ENCODE measurements at places on chromosomes 4 and X.

- DNase-seq: peak; percentile 5
These were observed 216.1 kb upstream of the PSAPL1 start for GRCh38 chr4:7650606-7651385.

DNA sequence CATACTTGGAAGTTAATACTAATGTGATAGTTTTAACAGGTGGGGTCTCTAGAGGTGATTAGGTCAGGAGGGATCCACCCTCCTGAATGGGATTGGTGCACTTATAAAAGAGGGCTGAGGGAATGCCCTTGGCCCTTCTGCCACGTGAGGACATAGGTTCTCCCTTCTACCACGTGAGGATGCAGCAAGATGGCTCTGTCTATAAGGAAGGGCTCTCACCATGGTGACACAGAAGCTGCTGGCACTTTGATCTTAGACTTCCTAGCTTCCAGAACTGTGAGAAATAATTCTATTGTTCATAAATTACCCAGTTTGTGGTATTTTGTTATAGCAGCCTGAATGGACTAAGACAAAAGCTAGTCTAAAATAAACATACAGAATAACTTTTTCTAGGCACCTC, 1.0 kb downstream of the AADAT start:
- DNase-seq: no peak

- DNase-seq: no peak
These were observed 867.7 kb upstream of the AGA start for GRCh38 chr4:178309890-178310289.

- DNase-seq: no peak
These were observed 55.9 kb upstream of the RNF128 start for GRCh38 chrX:106670631-106671030.

DNA sequence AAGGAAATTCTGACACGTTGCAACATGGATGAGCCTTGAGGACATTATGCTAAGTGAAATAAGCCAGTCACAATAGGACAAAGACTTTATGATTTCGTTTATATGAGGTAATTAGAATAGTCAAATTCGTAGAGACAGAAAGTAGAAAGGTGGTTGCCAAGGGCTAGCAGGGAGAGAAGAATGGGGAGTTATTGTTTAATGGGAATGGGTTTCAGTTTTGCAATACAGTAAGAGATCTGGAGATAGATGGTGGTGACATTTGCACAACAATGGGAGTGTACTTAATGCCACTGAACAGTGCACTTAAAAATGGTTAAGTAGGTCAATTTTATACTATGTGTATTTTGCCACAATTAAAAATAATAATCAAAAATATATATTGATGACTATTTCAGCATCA, 43.4 kb upstream of the TMEM154 start:
- DNase-seq: no peak

DNA sequence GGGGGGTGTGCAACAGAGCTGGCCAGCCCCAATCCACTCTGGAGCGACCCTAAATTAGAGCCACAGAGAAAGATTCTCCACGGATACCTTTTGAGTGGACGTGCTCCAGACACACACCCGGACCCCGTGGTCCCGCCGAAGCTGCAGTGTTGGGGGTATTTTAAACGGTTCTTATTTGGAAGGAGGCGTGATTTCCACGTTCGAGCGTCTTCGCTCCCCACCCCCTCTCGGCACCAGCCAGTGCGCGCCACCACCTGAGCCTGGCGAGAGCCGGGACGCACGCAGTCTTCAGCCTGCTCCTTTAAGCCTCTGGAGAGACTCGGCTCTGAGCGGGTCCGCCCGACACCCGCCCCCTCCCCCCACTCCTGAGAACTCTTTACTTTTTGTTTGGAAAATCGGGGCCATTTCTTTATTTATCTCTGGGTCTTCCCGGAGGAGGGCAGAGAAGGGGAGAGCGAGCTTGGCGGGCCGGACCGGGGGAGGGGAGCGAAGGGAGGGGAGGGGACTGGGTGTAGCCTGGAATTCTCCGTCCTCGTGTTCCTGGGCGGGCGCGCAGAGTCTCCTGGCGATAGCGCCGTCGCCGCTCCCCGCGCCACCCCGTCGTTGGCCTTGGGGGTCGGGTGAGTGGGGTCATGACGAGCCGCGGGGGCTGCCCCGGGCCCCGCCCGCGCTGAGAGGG, 668 bp upstream of the PTCHD1 start:
- no peak for DNase-seq

DNA sequence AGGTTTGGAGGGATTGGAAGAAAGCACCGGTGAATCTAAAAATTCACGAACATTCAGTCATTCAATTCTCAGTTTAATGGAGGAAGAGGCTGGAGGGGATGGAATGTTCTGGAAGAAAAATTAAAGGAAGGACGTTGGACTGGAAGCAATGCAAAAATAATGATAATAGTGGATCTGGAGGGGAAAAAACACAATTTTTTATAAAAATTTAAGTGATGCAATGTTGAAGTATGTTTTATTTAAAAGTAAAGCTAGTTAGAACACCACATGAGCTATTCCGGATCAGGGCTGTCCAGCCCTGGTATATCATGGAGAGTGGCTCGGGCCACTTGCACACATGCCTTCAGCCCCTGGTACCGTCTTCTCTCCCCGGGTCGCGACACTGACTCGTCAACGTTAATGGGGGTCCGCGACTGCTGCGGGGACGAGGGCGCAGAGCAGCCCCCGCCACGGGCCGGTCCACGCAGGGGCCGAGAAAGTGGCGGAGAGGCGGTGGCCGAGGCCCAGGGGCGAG, 204.6 kb downstream of the TENM3 start:
- no peak for DNase-seq

GRCh38 chr4:1233641-1234308, 15.2 kb downstream of the CTBP1 start:
- DNase-seq: no peak

DNA sequence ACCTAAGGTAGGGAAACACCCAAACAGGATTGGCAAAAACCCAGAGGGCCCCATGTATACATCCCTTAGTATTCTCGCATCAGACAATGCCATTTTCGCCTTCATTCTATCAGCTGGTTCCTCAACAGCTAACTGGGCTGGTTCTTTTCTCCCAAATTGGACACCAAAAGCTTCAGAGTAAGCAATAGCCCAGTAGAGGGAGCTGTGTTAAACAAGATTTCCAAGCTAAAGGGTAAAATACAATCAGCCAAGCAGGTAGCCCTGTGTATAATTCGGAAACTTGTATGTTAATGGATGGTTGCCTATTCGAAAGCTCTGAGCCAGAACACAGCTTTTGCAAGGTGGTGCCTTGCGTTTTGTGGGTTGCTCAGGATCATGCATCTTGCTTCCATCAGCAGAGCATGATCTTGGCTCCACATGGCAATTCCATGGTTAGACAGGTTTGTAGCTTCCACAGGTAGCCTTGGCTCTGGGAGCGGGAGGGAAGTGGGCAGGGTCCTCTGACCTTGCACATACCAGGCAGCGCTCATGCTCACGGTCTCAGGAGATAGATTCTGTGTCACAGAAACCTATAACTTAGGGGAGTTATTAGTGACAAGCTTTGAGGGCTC, 115.2 kb upstream of the LNX1 start:
- peak; percentile 15 for DNase-seq

DNA sequence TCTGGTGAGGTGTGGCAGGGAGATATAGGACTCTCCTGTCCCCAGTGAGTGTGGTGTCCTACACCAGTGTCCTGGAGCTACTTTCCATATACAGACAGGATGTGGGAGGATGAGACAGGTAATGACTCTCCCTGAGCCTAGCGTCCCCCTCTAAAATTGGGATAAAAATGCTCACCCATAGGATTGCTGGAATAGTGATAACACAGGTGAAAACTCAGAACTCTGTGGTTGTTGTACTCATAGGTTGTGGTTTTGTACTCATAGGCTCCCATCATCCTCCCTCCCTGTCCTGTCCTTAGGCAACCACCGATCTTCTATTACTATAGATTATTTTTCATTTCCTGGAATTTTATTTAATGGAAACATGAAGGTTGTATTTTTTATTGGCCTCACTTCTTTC, 60.7 kb upstream of the NXF3 start:
- DNase-seq: no peak

GRCh38 chr4:40185830-40186664, 10.8 kb upstream of the RHOH start:
- no peak for DNase-seq

- DNase-seq: no peak
These were observed 33.5 kb downstream of the TAF7L start for GRCh38 chrX:101257448-101258258.

DNA sequence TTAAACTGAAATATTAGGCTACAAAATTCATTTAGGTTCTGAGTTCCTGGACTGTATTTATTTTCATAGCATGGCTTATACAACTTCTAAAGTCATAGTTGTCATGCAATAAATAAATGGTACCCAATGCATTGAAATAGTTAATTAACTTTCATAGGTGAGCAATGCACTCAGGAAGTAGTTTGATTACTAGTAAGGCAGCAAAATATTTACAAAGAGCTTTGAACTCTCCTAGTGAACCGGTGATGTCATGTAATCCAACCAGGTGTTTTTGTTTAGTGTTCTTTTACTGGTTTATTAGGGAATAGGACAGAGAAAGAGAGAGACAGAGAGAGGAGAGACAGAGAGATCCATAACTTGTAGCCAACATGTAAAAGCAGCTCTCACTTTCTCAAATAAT, 228.6 kb upstream of the CTSO start:
- no peak for DNase-seq

DNA sequence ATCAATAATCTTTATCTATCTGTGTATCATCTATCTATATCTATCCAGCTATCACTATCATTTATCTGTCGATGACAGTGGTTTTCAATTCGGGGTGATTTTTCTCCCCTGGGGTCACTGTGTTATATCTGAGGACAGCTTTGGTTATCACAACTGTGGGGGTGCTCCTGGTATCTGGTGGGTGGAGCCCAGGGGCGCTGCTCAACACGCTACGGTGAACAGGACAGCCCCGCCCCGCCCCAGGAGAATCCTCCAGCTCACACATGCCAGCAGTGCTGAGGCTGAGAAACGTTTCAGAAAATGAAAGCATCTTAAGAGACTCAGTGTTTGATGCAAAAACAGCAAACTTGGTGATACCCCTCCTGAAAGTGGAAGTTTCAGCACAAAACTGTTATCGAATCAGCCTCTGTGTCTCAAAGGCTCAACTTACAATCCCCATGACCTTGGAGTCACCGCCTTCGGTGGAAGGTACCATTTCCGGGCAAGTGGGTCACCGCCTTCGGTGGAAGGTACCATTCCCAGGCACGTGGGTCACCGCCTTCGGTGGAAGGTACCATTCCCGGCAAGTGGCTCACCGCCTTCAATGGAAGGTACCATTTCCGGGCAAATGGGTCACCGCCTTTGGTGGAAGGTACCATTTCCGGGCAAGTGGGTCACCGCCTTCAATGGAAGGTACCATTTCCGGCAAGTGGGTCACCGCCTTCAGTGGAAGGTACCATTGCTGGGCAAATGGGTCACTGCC, 315.3 kb downstream of the DHRSX start:
- no peak for DNase-seq

- DNase-seq: peak; percentile 80
These were observed 29.2 kb upstream of the MXD4 start for GRCh38 chr4:2290974-2291704.

- no peak for DNase-seq
These were observed 39.9 kb upstream of the GPRIN3 start for GRCh38 chr4:89347363-89348025.

DNA sequence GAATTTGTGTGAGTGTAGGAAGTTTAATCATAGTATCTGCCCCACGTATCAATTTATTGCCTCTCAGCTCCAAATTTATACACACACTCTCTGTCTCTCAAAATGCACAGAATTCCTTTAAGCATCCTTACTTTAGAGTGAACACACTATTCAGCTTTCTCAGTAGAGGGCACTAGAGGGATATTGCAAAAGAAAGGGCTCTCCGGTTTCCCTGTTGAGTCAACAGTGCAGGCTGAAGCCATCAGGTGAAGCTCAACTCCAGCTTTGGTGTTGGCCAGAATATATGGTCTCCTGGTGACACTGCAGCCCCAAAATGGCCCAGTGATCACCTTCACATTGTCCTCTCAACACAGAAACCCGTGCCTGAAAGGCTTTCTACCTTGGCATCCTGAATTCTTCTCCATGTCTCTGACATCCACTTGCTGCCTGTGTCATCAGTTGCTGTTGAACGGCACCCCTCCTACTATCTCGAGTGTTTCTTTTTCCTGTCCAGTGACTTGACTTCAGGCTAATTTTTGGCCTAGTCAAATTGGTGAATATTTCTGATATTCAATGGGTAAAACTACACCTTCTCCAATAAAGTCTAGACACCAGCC, 670.5 kb downstream of the GABRG1 start:
- no peak for DNase-seq

- no peak for DNase-seq
These were observed 14.8 kb downstream of the GPR34 start for GRCh38 chrX:41703574-41704029.

DNA sequence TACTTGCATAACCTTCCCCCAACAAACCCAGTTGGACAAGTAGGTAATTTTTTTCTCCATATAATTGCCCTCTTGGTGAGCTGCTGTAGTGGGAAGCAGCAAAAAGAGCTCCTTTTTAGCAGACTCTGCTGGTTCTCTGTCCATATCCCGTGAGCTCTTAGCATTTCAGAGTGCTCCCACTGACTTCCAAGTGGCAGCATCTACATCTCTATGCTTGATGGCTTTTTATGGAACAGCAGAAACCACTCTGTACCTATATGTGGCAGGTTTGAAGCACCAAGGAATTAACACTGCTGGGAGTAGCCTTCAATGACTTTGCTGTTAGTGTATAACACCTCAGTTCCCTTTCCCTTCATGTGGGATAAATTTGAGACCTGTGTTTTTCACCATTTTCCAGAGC, 168.4 kb upstream of the NHS start:
- no peak for DNase-seq

- DNase-seq: no peak
These were observed 3.1 kb downstream of the POU3F4 start for GRCh38 chrX:83511208-83511607.

GRCh38 chr4:179447308-179447707, 2005.1 kb upstream of the AGA start:
- no peak for DNase-seq

- peak; percentile 82 for DNase-seq
These were observed 42.1 kb downstream of the RHOH start for GRCh38 chr4:40238700-40239548.

GRCh38 chr4:1458581-1458980, 52.3 kb upstream of the NKX1-1 start:
- no peak for DNase-seq

GRCh38 chr4:7971159-7971631, 31.5 kb upstream of the AFAP1 start:
- no peak for DNase-seq

- peak; percentile 2 for DNase-seq
These were observed 72.4 kb downstream of the PALLD start for GRCh38 chr4:168569066-168569930.

DNA sequence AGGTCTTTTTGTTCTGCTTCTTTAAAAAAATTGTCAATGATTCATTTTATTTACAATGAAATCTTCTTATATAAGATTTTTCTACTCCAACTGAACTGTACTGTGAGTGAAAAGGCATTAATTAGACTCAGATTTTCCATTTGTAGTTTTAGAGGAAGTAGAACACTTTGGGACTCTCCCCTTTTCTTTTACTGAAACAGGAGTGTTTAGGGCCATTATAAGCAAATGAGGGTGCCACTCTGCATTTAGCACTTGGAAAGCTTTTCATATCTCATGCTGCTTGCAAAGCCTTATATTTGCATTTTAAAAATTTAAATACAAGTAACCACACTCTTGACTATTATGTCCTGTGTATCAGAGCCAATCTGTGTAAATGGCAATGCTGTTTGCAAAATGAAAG, 584.3 kb downstream of the KLHL13 start:
- no peak for DNase-seq

- DNase-seq: no peak
These were observed 98.2 kb downstream of the KLHL8 start for GRCh38 chr4:87122252-87122651.

- no peak for DNase-seq
These were observed 275.8 kb upstream of the IL1RAPL1 start for GRCh38 chrX:28311466-28311865.

- DNase-seq: peak; percentile 8
These were observed 127.3 kb upstream of the CPEB2 start for GRCh38 chr4:14874990-14875389.
